ENCODE measurements at places on chromosomes 16 and 17. TPM values are rescaled to one million over a fixed set of nuclear protein-coding genes. Genes with fewer than 3 reads are reported as not detected.

Gene SGSH
- 151 TPM for total RNA-seq

Gene TSPOAP1
- 30.5 TPM for total RNA-seq

Gene TRIM25
- 46.3 TPM for total RNA-seq

Gene PSMD7
- 90.5 TPM for total RNA-seq

Gene ZPBP2
- total RNA-seq, result 0.37 TPM

Gene SLC52A1
- total RNA-seq, result not detected

Gene TLCD3B
- total RNA-seq, result not detected

Gene WNT9B
- total RNA-seq, result not detected

DNA sequence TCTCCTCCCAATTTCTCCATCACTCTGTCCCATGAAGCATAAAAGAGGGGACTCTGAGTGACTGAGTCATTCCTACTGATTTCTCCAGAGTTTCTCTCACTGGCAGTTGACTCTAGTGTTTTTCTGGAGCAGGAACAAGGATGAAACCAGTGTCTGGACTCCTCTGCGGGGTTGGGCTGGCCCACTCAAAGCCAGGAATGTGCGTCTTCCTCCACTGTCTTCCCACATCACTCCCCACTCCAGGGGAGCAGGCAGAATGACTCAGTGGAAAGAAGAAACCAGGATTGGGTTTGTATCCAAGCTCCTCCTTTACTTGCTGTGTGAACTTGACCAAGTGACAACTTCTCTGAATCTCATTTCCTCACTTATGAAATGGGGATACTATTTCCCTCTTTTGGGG, 497.5 kb upstream of the SALL1 start:
- DNase-seq, result no peak

DNA sequence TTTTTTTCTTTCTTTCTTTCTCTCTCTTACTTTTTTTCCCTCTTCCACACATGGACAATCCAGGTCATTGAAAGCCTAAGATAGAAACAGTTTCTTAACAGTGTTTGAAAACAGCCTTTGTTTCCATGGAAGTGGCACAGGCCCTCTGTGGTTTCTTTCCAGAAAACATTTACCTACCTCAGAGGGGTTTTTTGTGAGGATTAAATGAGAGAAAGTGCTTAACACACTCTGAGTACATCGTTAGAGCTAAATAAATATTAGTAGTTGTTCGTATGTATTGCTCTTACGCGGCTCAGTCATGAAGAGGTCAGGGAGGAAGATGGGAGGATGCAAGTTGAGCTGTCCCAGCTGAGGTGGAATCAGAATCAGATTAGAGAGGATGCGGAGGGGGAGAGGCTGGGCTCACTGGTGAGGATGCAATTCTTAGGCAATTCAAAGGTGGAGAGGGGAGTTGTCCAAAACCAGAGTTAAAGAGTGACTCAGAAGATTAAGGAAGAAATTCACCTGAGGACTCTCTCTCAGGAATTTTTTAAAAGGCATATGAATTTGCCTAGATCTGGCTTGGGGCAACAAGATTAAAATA, 345.4 kb downstream of the PMP22 start:
- DNase-seq, result no peak

GRCh38 chr16:4702466-4702808, 9.1 kb downstream of the NUDT16L1 start:
- no peak for DNase-seq

DNA sequence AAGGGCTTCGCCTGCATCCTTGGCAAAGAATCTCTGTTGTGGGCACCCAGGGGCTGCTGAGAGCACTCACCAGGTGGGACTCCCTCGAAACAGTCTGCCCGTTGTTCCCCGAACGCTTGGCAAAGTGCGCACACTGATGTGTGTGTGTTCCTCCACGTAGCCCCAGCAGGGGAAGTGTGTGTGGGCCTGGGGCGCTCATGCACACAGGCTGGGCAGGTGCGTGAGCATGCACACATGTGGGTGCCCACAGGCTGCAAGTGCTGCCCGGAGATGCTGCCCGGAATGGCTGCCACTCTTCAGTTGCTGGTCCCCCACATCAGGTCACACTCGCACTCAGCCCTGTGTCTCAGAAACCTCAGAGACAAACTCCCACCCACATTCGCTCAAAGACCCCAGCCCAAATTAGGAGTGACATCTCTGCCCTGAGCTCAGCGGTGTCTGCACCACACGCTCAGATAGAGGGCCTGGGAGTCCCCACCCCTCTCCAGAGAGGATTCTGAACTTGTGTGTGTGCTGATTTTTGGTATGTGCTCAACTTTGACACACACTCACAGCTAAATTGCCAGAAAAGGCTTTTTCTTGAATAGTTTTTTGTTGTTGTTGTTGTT, 119.4 kb downstream of the MGAT5B start:
- DNase-seq, result no peak

- no peak for DNase-seq
These were observed 592 bp upstream of the PERCC1 start for GRCh38 chr16:1430214-1430758.

- no peak for DNase-seq
These were observed 4.9 kb downstream of the FMNL1 start for GRCh38 chr17:45226576-45226975.

GRCh38 chr17:18246880-18247612, 11.5 kb downstream of the FLII start:
- no peak for DNase-seq

DNA sequence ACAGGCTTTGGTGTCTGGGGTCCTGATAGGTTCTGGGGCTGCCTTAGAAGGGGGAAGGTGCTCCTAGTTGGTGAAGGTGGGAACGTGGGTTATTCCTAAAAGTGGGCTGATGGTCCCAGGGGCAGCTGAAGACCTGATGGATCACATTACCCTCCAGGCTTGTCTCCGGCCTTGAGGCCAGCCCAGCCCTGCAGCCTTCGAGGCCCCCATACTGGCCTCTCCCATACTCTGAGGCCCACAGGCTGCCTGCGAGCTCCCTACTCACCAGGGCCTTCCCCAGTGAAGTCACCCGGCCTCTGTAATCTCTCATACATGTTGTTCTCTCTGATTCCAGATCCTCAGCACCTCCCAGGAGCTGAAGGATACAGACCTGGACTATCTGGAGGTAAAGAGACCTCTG, 2.7 kb downstream of the RNF112 start:
- no peak for DNase-seq

- DNase-seq, result no peak
These were observed 392 bp downstream of the ZSCAN32 start for GRCh38 chr16:3400446-3400778.

- no peak for DNase-seq
These were observed 28.1 kb downstream of the BANP start for GRCh38 chr16:87979352-87979751.

DNA sequence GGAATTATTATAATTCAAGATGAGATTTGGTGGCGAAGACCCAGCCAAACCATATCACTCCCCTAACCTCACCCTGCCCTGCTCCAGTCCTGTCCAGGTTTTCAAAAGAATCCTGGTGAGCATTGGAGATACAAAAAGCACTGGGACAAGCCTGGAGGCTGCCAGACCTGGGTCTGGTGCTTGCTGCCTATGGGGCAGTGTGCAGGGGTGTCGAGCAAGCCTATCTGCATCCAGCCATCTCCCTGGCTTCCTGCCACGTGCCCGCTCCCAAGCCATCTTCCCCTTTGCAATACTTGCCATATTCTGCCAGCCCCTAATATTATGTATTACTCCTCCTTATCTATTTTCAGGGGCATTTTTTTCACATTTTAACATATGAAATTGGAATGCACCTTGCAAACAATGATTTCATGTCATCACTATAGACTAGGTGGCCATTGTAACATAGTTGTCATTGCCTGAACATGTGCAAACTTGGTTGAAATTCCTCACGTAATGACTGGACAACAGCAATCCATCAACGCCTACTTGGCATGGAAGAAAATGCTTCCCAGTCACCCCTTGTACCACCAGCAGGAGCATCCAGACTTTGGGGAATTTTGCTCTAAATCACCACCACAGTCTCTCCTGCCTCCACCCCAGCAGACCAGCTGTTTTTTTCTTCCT, 8.1 kb upstream of the KDM8 start:
- DNase-seq, result no peak

GRCh38 chr16:82671741-82672140, 45.0 kb downstream of the CDH13 start:
- DNase-seq, result no peak

- no peak for DNase-seq
These were observed 3.4 kb downstream of the TRADD start for GRCh38 chr16:67156143-67156844.

GRCh38 chr17:59423137-59423724, 91.8 kb downstream of the YPEL2 start:
- DNase-seq, result no peak

GRCh38 chr16:29925105-29925756, 795 bp downstream of the KCTD13 start:
- DNase-seq, result no peak
